ENCODE measurements at places on chromosomes 5 and 9. TPM values are rescaled to one million over a fixed set of nuclear protein-coding genes. Genes with fewer than 3 reads are reported as not detected.

The OBP2A gene
- not detected for total RNA-seq

DNA sequence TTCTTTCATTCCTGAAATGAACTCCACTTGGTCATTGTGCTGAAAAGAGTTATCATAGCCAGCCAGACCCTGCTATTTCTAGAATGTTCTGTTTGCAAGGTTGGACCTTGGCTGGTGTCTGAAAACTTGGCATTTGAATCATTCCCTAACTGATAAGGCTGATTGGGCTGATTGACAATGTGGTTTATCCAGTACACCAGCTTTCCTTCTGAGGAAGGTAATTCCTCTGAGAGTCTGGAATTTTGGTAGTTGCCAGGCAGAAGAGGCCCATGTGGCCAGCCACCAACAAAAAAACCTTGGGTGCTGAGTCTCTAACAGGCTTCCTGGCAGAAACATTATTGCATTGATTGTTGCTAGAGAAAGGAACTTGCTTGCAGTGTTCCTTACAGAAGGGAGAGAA, 15.3 kb downstream of the SEC61B start:
- no peak overlapping the region for H3K27ac ChIP-seq
- no peak overlapping the region for H3K4me3 ChIP-seq
- peak; percentile 21 for DNase-seq
- peaks cover 12% of the 10 kb centered on the region for H3K4me1 ChIP-seq

The LHFPL2 gene
- 17.0 TPM for total RNA-seq

DNA sequence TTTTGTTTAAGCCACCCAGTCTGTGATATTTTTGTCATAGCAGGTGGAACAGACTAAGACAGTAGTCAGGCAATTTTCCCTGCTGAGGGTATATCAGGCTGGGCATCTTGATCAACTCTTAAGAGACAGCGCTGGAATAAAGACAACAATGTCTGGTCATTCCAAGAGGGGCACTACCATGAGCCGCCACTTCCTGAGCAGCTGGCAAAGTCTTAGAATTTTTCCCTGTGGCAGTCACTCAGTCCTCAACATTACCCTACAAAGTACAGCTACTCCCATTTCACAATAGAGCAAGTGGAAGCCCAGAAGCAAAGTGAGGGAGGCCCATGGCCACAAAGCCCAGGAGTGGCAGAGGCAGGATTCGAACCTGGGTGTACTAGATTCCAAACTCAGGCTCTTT, 74.8 kb downstream of the SH3PXD2B start:
- no peak overlapping the region for H3K4me3 ChIP-seq
- H3K4me1 ChIP-seq, result peaks cover 20% of the 10 kb centered on the region
- DNase-seq, result no peak
- H3K27me3 ChIP-seq, result no peaks in the 10 kb centered on the region
- H3K36me3 ChIP-seq, result peaks cover 23% of the 10 kb centered on the region
- H3K27ac ChIP-seq, result no peak overlapping the region

GRCh38 chr9:134359493-134360179, 33.4 kb downstream of the RXRA start:
- DNase-seq, result no peak
- no peak overlapping the region for H3K27ac ChIP-seq
- H3K4me3 ChIP-seq, result no peak overlapping the region
- H3K36me3 ChIP-seq, result no peaks in the 10 kb centered on the region

DNA sequence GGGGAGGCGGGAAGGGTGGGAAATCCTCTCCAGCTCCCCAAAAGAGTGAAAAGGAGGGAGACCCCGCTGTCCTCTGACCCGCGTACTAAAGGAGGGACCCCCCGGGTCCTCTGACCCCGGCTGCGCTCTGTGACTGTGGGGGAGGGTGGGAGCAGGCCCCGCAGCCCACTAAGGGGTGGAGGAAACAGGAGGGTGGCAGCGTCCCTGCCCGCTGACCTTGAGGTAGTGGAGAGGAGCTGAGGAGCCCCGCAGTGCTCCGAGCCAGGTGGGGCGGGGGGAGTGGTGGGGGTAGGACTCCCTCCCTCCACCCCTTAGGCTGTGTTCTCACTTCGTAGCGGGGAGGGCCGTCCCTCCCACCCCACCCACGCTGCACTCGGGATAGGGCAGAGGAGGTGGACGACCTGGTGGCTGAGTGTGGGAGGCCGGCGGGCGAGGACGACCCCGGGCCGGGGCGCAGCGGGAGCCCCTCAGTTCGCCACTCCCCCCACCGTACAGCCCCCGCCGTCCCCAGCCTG, 449 bp upstream of the ADCY2 start:
- H3K36me3 ChIP-seq, result no peaks in the 10 kb centered on the region
- H3K27me3 ChIP-seq, result peaks cover 27% of the 10 kb centered on the region
- H3K27ac ChIP-seq, result no peak overlapping the region
- H3K4me1 ChIP-seq, result no peaks in the 10 kb centered on the region
- H3K4me3 ChIP-seq, result no peak overlapping the region
- no peak for DNase-seq

DNA sequence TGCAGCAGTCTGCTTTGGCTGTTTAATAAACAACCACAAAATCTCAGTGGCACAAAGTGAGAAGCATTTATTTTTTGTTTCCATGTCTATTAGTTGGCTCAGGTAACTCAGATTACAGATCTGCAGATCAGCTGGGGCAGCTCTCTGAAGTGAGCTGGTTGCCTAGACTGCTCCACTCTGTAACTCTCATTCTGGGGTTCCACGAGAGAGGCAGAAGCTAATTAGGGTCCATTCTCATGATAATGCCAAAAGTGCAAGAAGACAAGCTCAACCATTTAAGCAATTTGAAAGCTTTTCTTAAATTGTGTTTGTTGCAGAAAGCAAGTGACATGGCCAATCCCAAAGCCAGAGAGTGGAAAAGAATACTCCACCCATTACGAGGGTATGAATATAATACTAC, 13.2 kb downstream of the MEIKIN start:
- H3K4me3 ChIP-seq, result no peak overlapping the region
- H3K27me3 ChIP-seq, result no peaks in the 10 kb centered on the region
- H3K27ac ChIP-seq, result no peak overlapping the region
- no peak for DNase-seq
- no peaks in the 10 kb centered on the region for H3K36me3 ChIP-seq
- H3K4me1 ChIP-seq, result no peaks in the 10 kb centered on the region

DNA sequence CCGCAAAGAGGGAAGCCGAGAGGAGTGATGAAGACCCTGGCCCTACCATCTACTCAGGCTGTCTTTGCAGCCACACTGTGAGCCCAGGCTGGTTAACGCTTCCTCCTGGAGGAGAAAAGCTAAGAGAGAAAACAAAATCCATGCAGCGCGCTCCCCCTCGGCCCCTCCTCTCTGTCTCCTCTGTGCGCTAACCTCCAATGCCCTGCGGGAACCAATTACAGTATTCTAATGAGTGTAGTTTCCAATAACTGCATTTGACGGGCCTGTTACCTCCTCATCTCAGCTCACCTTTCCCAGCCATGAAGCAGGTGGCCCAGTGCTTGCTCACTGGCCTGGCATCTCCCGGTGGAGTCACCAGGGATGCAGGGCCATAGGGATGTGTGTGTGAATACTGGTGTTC, 565.5 kb downstream of the EBF1 start:
- no peak overlapping the region for H3K27ac ChIP-seq
- H3K4me1 ChIP-seq, result no peaks in the 10 kb centered on the region
- DNase-seq, result no peak
- no peaks in the 10 kb centered on the region for H3K36me3 ChIP-seq

DNA sequence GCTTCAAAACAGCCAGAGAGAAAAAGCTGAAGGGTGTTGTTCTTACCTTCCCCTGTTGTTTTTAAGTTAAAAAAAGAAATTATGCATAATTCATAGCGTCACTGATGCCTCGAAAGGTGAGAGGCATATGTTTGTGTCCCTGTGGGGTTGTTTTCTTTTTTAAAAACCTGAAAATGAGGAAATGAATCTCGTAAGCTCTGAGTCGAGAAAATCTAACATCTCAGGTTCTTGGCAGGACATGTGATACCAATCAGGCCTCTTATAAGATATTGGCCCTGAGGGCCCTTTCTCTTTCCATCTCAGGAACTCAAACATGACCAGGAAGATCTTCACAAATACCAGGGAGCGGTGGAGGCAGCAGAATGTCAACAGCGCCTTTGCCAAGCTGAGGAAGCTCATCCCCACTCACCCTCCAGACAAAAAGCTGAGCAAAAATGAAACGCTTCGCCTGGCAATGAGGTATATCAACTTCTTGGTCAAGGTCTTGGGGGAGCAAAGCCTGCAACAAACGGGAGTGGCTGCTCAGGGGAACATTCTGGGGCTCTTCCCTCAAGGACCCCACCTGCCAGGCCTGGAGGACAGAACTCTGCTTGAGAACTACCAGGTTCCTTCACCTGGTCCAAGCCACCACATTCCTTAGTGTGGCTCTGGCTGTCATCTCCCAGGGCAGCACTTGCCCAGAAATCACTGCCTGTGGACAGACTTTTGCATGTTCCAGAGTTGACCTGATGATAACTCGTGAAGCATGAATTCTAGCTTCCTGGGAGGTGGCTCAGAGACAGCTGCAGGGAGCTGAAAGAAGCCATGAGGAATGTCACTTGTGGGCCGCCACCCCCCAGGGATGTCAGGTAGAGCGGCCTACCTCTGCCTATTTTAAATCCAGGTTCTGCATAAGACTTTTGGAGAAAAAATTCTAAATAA, at the start of gene TAL2:
Gene TAL2 (plus strand): TSS at position 274 of the 921 bp plus-strand sequence. CDS start 40 bp downstream, at position 314.
- DNase-seq, result no peak
- no peak within 1 kb of the TSS for H3K27ac ChIP-seq
- H3K4me1 ChIP-seq, result no peaks in the 10 kb centered on the region
- H3K36me3 ChIP-seq, result no peaks in the 10 kb centered on the region

DNA sequence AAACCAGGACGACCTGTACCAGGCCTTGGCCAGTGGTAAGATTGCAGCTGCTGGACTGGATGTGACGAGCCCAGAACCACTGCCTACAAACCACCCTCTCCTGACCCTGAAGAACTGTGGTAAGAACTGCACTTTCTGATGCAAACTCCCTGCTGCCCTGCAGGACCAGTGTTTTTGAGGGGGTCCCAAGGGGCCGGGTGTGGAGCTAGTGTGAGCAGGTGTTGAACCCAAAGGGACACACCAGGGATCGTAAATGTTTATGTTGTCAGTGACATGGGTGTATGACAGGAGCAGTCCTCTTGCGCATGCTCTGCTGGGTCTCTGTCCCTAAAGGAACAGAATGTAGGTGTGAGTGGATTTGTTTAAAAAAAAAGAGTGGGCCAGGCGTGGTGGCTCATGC, 9.5 kb downstream of the GRHPR start:
- peaks cover 30% of the 10 kb centered on the region for H3K36me3 ChIP-seq
- H3K4me3 ChIP-seq, result no peak overlapping the region
- no peak overlapping the region for H3K27ac ChIP-seq
- H3K27me3 ChIP-seq, result no peaks in the 10 kb centered on the region
- no peak for DNase-seq
- H3K4me1 ChIP-seq, result peaks cover 5% of the 10 kb centered on the region

DNA sequence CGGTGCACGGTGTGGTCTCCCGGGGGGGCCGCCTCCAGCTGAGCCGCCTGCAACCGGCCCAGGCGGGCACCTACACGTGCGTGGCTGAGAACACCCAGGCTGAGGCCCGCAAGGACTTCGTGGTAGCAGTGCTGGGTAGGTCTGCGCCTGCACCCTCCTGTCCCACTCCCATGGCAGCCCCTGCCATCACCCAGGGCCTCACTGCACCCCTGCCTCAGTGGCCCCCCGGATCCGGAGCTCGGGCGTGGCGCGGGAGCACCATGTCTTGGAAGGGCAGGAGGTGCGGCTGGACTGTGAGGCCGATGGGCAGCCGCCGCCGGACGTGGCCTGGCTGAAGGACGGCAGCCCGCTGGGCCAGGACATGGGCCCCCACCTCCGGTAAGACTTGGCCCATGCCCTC, 53.8 kb upstream of the ASS1 start:
- H3K4me3 ChIP-seq, result no peak overlapping the region
- H3K36me3 ChIP-seq, result no peaks in the 10 kb centered on the region
- no peak for DNase-seq

DNA sequence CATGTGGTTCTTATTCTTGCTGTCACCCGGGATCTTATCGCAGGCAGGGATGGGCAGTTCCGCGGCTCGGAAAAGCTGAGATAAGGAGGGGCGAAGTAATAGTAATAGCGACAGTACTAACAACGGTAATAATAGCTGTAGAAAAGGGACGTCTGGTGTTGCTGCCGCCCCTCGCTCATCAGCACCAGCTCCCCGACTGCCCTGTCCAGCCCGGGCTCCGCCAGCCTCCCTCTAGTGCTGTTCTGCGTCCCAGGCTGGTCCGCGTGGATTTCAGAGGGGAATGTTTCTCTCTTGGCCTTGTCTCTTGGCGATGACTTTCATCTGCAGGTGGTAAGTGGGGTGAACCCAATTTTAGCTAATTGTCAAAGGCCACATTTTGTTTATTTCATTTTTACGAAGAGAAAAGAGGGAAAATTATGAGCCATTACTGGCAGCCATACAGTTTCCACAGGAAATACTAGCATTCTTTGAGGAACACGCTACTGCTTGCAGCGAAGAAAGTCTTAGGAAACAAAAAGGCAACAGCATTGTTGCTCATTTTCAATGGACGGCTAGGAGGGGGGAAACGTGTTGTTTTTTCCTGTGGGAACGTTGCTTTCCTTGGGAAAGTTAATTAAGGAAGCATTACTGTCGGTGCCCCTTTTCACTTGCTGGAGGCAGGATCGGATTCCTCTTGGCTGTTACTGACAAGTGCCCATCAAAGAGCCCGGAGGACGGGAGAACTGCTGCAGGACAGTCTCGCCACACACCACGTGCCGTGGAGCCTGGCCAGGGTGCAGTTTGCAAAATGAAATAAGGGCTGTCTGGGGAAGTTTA, 762 bp downstream of the SNCAIP start:
- peak overlapping the region; percentile 73 for H3K4me3 ChIP-seq
- no peaks in the 10 kb centered on the region for H3K36me3 ChIP-seq
- H3K27me3 ChIP-seq, result no peaks in the 10 kb centered on the region
- peaks cover 8% of the 10 kb centered on the region for H3K4me1 ChIP-seq
- peak overlapping the region; percentile 12 for H3K27ac ChIP-seq
- peak; percentile 36 for DNase-seq

The EFNA5 gene
- 59.3 TPM for total RNA-seq

GRCh38 chr9:74041588-74041987, 455.5 kb upstream of the RORB start:
- no peaks in the 10 kb centered on the region for H3K36me3 ChIP-seq
- H3K27ac ChIP-seq, result no peak overlapping the region
- no peaks in the 10 kb centered on the region for H3K27me3 ChIP-seq
- H3K4me3 ChIP-seq, result no peak overlapping the region

DNA sequence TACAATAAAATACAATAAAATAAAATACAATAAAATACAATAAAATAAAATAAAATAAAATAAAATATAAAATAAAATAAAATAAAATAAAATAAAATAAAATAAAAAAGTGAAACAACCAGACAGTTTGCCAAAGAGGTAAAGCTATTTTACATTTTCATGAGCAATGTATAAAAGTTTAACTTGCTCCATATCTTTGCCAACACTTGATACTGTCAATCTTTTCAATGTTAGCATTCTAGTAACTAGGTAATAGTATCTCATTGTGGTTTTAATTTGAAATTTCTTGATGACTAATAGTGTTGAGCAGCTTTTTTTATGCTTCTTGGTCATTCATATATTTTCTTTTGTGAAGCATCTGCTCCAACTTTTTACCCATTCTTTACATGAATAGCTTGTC, 17.3 kb downstream of the TTC33 start:
- no peaks in the 10 kb centered on the region for H3K36me3 ChIP-seq
- no peak overlapping the region for H3K4me3 ChIP-seq
- peak; percentile 32 for DNase-seq
- H3K27me3 ChIP-seq, result no peaks in the 10 kb centered on the region

All from astrocyte (in vitro differentiated cells and primary cell).